Stimulated activated CD8-positive, alpha-beta memory T cell treated with anti-CD3 and anti-CD28 coated beads, Interleukin-7, amount 100 ng/mL, for 1 hour (primary cell): ENCODE measurements at places on chromosomes 7 and 10.

DNA sequence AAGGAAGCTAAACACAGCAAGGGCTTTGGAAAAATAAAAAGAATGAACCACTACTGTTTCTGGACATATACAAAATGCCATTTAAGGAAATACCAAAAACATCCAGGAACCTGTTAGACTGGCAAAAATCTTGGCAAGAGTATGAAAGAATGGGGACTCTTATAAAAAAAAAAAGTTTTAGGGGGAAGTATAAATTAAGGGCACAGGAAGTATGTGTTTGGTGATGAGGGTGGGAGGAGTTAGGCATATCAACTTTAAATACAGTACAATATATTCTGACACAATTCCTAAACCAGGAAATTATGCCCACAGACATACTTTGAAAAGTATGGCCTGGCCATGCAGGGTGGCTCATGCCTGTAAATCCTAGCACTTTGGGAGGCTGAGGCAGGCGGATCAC is 74.2 kb downstream of the WAPL start:
- no peak for DNase-seq

GRCh38 chr10:74093530-74094164 is 57.0 kb downstream of the AP3M1 start:
- DNase-seq = no peak

- no peak for DNase-seq
These were observed 227.7 kb downstream of the SKIDA1 start for GRCh38 chr10:21297603-21298383.

DNA sequence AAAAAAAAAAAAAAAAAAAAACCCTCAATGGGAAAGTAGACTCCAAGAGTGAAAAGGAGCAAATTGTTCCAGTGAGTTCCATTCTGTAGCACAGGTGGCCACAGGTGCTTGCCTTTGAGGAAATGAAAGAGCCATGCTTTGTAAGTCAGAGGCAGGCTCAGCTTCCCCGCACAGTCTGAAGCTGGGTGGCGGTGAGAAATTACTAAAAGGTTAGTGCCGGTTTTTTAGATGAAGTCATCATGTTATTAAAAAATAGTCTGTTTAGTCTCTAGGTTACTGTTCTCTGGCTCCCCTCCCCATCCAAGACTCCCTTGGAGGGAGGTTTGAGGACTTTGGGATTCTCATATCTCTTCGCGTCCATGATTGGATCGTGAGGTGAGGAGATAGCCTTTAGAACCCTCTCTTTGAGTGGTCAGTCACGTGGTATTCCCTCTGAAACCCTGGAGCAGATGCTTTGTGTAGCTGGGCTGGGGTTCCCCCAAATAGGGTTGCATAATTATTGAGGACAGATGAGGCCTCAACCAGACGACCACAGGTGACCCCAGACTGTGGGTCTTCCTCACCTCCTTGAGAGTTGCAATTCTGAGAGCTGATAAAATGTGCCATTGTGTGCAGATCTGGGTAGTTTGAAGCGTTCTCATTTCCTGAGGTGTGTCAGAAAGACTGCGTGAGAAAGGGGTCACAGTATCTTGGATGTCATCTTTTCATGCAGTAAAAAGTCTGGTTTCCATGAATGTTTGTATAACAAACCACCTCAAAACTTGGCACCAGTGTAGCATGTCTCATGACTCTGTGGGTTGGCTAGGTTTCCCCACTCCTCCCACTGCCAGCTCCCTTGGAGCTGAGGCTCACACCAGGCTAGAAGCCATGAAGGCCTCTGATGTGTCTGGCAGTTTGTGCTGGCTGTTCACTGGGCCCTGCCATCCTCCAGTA is 27.1 kb downstream of the OGDH start:
- no peak for DNase-seq

GRCh38 chr10:113127901-113128283 is 177.8 kb downstream of the TCF7L2 start:
- no peak for DNase-seq

GRCh38 chr10:122126763-122127659 is 138.0 kb downstream of the TACC2 start:
- no peak for DNase-seq

- DNase-seq = no peak
These were observed 165.7 kb upstream of the MAGI2 start for GRCh38 chr7:79619216-79619615.

- no peak for DNase-seq
These were observed 201.3 kb downstream of the REEP3 start for GRCh38 chr10:63722537-63722936.

GRCh38 chr10:120713573-120714205 is 137.5 kb upstream of the WDR11 start:
- no peak for DNase-seq
